ENCODE measurements at places on chromosomes 1 and 21. TPM values are rescaled to one million over a fixed set of nuclear protein-coding genes. Genes with fewer than 3 reads are reported as not detected.

DENND2D gene
- total RNA-seq: 2.6 TPM

PPIAL4G gene
- not detected for total RNA-seq

ADAM30 gene
- total RNA-seq: not detected

C1orf185 gene
- not detected for total RNA-seq

SHE gene
- 177 TPM for total RNA-seq

PPFIA4 gene
- total RNA-seq: 0.17 TPM

RBM8A gene
- total RNA-seq: 187 TPM

RRP1 gene
- total RNA-seq: 22.7 TPM

TMEM269 gene
- not detected for total RNA-seq

PADI2 gene
- total RNA-seq: 0.17 TPM

GBP7 gene
- not detected for total RNA-seq

FAM110D gene
- 11.6 TPM for total RNA-seq

Measured in dermis blood vessel endothelial cell (primary cell).